ENCODE measurements at places on chromosomes 16 and 17.

- DNase-seq, result no peak
Measured at GRCh38 chr16:49213594-49213993, 68.0 kb downstream of the CBLN1 start.

DNA sequence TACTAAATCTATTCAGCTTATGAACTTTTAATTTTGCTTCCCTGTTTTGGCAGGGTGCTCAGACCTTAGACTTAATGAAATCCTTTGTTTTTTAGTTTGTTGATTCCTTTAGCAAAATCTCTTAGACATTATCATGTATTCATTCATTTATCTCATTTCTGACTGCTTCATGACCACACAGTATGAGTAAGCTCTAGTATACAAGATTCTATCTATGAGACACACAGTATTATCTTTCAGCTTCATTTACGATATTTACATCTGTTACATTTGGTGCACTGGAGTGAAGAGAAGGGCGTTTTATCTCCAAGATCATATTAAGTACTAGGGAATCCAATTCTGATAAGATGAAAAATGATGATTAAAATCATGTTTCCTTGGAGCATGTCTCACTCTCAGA is 448.1 kb upstream of the CA10 start:
- no peak for DNase-seq

- DNase-seq, result peak; percentile 30
Measured at GRCh38 chr17:79977708-79978547, 57.7 kb downstream of the TBC1D16 start.

DNA sequence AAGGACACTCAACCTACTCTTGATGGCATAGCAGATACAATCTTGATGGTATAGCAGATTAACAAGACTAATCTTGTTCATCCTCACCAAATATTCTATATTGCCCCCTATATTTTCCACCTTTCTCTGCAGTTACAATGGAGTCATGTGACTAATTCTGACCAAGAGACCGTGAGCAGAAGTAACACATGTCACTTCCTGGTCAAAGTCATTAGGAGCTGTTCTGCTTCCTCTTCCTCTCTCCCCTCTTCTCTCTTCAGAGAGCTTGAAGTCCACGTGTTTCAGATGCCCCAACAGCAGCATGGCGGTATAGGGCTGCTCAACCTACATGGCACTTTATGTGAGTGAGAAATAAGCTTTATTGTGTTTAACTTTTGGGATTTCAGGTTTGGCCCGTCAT is 55.3 kb upstream of the ERCC4 start:
- DNase-seq, result no peak

GRCh38 chr17:80927791-80928216 is 63.8 kb upstream of the CHMP6 start:
- no peak for DNase-seq

- no peak for DNase-seq
Measured at GRCh38 chr16:70434484-70435260, 4.2 kb downstream of the ST3GAL2 start.

GRCh38 chr16:440627-441026 is 15.2 kb downstream of the RAB11FIP3 start:
- DNase-seq, result no peak

GRCh38 chr16:78675951-78676792 is 576.7 kb downstream of the WWOX start:
- no peak for DNase-seq

GRCh38 chr17:6487251-6488007 is 43.2 kb downstream of the PIMREG start:
- no peak for DNase-seq

DNA sequence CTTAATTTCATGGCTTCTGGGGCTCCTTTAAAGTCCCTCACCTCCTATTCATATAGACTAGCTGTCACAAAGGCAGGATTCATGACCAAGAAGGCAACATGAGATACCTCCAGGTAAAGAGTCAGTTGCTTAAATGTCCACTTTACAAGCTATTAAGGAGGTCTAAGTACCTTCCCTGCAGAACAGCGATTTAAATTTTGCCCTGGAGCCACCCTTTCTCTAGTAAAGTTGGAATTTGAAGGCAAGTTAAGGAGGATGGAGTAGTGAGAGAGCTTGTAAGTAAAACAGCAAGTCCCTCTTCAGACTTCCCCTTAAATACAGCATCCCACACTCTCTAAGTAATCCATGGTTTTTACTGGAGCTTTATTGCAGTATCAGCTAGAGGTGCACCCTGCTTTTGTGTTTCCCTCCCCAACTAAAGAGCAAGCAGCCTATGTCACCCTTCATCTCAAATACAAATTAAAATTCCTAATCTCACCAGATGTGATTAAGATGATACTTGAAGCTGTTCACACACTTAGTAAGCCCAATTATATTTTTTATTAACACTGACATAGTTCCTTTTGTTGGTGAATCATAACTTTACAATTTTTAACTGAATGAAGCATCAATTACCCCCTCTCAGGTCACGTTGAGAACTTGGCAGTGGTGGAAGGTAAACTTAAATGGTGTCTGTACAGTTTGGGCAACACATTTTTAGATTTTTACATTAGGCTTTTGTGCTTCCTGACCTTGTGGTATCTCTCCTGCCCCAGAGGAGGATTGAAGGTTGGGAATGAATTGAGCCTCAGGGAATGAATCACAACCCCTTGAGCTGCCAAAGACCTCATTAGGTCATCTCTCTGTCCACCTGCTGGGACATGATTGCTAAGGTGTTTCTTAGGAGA is 108.9 kb downstream of the TANGO6 start:
- no peak for DNase-seq

DNA sequence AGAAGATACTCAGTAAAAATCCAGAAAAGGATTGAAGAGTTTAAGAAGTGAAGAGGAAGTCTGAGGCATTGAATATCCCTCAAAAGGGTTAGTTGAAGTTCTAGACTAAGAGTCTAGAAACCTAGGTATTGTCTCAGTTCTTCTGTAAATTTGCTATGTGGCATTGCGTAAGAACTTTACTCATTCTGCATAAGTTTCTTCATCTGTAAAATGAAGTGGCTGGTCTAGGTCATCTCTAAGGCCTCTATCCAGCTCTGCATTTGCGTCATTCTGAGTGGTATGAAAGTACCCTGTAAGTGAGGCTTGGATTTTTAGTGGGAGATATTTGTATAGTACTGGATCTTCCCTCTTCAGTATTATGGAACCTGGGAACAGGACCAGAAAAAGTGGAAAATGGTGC is 130.2 kb downstream of the MYO1D start:
- no peak for DNase-seq

DNA sequence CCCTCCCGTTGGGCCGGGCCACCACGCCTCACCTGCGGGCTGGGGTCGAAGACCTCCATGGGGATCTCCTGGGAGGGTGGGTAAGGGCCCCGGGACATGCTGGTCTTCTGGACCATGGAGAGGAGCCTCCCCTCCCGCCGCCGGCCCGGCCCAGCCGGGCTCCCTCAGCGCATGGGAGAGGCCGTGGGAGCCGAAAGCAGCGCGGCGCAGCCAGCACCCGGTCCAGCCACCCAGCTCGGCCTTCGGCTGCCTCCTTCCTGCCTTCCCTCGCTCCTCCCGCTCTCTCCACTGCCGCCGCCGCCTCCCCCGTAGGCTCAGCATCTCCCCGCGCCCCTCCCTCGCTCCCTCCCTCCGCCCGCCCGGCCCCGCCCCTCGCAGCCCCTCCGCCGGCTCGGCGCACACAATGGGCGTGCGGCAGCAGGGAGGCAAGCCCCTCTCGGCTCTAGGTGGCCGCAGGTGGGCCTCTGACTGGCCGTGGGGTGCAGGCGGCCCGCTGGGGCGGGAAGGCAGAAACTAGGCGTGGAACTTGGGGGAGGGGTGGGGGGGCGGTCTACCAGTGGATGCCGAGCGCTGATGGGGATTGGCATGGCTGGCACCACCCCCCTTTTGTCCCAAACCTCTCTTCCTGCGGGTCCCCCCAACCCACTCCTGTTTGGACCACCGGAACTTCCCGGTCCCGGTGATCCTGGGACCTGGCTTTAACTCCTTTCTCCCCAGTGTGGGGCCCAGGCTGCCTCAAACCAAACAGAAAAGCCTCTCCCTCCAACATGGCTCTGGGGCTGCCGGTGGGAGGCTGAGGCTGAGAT is at the start of gene CACNB1:
Gene CACNB1 (minus strand): TSS at position 290 of the 806 bp plus-strand sequence. CDS start 174 bp downstream, at position 116.
- peak; percentile 54 for DNase-seq

DNA sequence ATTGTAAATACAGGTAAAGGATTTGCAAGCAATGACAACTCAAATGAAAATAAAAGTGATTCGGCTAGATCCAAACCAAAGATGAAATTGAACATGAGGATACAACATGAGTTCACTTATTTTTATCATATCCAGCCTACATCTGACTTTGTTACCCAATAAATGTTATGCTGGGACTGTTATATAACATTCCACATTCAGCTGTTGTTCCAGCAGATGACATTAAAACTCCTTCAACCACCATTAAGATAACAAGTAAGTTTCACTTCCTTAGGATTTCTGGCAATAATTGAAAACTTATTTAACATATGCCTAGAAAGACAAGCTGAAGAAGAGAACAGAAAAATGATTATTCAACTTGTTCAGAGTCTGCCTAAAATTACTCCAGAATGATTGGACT is 729.4 kb downstream of the CDH11 start:
- DNase-seq, result no peak

GRCh38 chr17:76491271-76492122 is 9.7 kb downstream of the RHBDF2 start:
- DNase-seq, result no peak

DNA sequence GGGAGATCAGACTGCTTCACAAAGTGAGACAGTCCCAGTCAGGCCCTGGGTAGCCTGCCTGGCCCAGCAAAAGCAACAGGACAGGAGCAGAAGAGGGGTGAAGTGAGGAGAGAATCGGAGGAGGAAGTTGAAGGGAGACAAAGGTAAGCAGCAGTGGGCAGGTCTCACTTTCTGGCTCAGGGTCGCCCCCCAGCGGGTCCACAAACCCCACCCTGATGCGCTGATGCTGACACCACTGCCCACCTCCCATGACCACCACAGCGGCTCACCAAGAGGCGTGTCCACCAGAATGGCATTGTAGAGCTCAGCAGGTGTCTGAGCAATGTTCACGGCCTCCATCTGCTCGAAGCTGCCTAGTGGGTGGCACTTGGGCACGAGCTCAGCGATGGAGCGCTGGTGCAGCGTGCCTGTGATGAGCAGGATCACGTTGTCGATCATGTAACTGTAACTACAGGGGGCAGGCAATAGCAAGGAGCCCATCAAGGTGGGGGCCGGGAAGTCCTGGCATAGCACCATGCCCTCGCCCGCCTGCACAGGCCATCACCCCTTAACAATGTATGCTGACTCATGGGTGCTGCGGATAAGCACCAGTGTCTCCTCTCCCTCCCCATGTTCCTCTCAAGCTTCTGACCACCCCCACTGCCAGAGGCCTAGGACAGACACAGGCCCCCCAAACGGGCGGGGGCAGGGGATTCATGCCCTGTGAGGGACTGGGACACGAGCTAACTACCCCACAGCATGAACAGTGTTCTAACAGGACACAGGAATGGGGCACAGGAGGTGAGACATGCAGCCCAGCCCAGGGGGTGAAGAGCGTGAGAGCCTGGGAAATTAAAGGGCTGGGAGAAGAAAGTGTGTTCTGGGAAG is 13.6 kb downstream of the HSD11B2 start:
- DNase-seq, result no peak

DNA sequence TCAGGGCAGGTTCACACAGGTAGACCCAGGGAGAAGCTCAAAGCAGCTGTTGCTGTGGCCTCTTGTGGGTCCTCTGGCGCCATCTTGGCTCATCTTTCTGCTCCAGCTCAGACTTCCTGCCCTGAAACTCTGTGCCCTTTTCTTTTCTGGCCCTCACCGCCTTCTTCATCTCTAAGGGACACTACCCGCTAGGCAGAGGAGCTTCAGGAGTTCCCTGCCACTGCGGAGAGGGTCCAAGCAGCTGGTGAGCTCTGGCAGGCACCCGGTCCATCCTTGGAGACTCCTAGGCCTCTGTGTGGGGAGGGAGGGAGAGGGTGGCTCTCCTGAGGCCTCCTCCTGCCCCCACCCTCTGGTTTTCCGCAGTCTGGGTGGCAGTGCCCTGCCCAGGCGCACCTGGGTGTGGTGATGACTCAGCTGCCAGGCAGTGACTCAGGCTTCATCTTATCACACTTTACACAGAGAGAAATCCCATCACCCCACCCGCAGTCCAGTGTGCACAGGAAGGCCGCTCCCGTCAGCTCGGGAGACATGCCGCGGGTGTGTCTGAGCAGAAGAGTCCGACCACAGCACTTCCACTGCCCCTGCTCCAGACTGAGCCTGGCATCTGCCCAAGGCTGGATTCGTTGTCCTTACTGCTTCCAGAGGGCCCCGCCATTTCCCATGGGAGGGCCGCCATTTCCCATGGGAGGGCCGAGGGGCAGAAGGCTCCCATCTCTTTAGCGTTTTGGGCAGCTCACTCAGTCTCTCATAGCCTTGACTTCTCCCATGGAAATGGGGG is 7.3 kb downstream of the NT5C start:
- DNase-seq, result no peak

- no peak for DNase-seq
Measured at GRCh38 chr16:87066133-87067002, 250.8 kb downstream of the C16orf95 start.

DNA sequence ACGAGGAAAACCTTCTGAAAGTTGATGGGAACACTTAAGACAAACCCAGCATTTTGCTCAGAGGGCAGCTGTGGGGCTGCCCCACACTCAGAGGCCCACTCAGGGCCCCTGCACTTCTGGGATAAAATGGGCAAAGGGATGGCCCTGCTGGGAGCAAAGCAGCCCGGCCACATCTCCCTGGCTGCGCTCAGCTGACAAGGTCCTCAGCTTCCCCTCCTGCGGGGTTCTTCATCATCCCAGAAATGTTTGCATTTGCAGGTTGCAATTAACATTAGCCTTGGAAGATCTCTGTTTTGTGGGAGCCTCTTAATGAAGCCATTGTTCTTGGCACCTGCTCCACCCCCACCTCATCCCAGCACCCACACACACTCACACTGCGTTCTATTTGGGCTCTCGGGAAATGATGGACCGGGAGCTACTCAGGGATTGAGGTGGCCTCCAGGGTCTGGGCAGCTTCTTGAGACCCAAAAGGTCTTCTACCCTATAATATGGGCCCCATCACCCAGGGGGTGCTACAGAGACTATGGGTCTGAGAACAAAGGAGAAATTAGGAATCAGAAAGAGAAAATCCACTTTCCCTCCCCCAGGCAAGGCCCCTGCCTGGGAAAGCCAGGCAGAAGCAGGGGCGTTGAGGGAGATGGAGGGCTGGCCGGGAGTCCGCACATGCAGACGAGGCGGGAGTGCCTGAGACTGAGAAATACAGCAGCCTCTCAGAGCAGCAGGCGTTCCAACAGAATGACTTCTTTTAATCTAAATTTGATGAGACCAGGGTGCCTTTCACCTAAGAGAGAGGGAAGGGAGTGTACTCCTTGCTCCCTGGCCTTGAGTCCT is 53.7 kb upstream of the RPL38 start:
- no peak for DNase-seq

- no peak for DNase-seq
Measured at GRCh38 chr17:33551911-33552310, 258.8 kb upstream of the ASIC2 start.
